Sigmoid colon (tissue), 7 donors: ENCODE measurements at places on chromosomes 12 and 14.

DNA sequence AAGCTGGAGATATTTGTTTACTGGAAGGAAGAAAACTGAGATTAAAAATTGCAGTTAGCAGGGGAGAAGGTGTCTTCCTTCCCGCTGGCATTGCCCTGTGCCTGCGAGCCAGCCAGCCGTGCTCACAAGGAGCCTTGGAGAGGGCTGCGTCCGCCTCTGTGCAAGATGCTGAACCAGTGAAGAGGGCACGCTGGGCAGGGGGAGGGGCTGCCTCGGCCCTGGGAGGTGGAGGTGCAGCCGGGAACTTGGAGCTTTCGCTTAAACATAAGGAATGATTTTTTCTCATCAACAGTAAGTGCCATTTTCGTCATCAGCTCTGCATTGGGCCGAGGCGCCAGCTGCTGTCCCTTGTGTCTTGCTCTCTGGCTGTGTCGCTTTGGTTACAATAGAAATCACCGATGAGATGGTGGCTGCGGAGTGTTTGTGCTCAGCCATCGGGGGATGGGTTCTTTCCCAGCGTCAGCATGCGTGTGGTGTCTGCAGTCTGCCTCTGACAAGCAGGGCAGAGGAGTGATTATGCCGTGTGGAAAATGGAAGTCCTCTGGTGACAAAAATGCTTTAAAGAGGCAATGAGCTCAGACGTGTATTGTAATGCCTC, 97.3 kb downstream of the ESR2 start:
- DNase-seq, result no peak

GRCh38 chr14:95235351-95235750, 78.0 kb upstream of the DICER1 start:
- peak; percentile 56 for DNase-seq

- no peak for DNase-seq
These were observed at the start of gene KRT3 for GRCh38 chr12:52795694-52796428. TSS of gene KRT3 (minus strand) at chr12:52796117. CDS start at chr12:52796042, 75 bp downstream.

GRCh38 chr12:91406920-91407341, 224.3 kb upstream of the DCN start:
- no peak for DNase-seq

DNA sequence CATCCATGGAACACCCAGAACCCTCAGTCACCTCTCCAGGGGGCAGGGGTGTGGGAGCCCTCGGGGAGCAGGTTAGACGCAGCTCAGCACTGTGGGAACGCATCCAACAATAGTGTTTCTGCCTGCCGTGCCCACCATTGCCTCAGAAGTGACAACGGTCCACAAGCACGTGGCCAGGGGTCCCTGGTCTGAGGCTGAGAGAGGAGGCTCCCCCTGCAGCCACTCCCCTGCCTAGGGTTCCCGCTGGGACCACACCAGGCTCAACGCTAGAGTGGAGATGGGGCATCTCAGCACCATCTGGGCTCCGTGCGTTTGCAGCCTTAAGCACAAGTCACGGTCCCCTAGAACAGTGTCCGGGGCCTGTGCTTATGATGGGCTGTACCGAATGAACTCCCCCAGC, 62.7 kb downstream of the TESC start:
- DNase-seq, result peak; percentile 52

- no peak for DNase-seq
These were observed 125.3 kb upstream of the PWP1 start for GRCh38 chr12:107560165-107560898.

- DNase-seq, result no peak
These were observed 1.7 kb downstream of the USP5 start for GRCh38 chr12:6853626-6854025.

DNA sequence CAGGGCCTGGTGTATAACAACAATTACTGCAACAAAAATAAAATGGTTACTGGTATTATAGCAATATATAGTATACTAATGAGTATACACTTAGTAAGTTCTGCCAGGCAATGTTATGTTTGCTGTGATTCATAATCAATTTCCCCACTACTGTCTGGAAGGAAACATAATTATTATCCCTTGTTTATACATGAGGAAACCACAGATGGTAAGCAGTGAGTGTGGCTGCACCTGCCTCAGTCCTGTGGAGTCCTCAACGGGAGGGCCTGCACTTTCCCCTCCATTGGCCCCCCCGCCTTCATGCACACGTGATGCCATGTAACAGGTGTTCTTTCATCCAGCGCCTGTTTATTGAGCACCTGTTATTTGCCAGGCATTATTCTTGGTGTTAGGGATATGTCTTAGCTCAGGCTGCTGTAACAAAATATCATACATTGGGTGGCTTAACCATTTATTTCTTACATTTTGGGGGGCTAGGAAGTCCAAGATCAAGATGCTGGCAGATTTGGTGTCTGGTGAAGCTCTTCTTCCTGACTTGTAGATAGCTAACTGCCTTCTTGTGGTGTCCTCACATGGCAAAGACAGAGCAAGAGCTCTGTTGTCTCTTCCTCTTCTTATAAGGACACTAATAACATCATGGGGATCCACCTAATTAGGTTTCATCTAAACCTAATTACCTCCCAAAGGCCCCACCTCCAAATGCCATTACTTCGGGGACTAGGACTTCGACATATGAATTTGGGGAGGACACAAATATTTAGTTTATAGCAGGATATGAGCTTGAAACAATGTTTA, 59.5 kb upstream of the CHGA start:
- DNase-seq, result no peak

- no peak for DNase-seq
These were observed 128.8 kb downstream of the PAPOLA start for GRCh38 chr14:96631030-96631429.

GRCh38 chr14:57526942-57527341, 33.3 kb upstream of the CCDC198 start:
- no peak for DNase-seq

DNA sequence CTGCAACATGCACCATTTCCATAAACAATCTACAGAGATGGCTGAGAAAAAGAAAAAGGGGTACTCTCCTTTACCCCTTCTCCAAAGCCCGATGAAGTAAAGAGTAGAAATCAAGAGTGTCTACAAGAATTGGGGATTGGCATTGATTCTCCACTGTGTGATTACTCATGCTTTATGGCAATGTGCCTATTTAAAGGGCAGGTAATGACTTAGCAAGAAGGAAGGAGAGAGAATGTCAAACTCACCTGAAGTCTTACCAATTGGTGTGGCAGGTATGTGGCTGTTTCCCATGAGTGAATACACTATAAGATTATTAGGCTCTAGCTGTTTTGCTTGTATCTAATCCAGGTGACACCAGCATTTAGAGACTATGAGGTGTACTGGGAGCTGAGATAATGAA, 275.3 kb downstream of the CCER1 start:
- DNase-seq, result no peak

DNA sequence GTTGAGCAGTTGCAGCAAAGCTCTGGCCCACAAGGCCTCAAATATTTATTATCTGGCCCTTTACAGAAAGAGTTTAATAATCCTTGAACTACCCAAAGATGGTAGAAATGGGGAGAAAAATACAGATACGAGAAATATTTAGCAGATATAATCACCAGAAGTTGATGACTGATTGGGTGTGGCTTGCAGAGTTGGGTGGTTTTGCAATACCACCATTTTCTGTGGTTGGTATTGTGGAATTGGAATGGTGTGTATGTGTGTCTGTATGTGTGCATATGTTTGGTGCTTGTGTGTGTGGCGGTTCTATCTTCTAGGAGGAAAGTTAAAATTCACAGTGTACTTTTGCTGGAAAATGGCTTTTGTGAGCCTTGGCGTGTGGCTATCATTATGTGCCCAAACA, 85.4 kb upstream of the MANSC4 start:
- DNase-seq, result no peak

GRCh38 chr14:86450085-86450484, 920.1 kb downstream of the FLRT2 start:
- DNase-seq, result no peak

DNA sequence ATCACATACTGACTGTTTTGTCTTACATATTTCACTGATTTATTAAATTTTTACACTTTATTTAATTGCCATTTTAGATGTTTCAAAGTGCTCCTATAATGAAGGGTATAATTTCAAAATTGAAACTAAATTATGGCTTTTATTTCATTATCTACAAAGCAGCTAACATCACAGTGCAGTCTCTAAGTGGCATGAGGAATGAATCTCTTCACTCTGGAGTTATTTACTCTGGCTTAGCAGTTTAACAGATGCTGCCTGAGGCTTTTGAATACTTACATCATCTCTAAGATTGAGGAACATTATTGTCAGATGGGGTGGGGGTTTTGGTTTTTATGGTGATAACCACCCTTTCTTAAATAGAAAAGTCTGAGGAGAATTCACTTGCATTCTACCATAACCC, 386.4 kb downstream of the TRHDE start:
- DNase-seq, result no peak

DNA sequence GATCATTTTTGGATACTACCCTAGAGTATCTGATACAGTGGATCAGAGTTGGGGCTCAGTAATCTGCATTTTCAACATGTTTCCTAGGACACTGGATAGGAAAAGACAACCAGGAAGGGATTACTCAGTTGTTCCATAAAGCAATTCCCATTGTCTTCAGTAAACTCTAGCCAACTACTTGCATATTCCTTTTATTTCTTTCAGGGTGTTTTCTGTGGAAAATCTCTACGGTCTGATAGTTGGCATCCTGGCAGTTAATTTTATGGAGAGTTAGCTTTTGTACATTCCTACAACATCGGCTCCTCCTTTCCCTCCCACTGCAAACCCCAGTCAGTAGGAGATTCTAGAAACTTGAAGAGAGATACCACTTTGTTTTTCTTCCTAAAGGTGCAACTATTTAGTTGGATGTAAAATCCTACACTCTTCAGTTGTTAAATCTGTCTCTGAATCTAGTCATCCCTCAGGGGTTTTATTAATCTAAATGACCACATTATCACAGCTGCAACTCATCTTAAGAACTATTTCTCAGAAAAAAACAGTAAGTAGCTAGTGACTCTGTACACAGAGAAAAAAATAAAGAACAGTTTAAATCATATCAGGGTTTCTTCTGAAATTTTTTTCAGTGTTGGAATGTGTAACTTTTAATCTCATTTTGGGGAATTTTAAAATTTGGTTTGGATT, 103.9 kb downstream of the PDE3A start:
- no peak for DNase-seq

DNA sequence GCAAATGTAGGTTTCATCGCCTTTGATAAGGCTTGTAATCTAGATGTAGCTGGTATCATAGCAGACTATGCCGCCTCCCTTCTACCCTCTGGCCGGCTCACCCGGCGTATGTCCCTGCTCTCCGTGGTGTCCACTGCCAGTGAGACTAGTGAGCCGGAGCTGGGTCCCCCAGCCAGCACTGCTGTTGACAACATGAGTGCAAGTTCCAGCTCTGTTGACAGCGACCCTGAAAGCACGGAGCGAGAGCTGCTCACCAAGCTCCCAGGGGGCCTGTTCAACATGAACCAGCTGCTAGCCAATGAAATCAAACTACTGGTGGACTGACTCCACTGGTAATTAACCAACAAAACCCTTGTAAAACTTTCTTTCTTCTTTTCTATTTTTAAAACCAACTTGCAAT, 49.0 kb upstream of the A2ML1 start:
- no peak for DNase-seq

GRCh38 chr14:28375295-28375694, 391.3 kb upstream of the FOXG1 start:
- DNase-seq, result no peak

GRCh38 chr14:97198813-97199212, 401.6 kb downstream of the VRK1 start:
- DNase-seq, result no peak

DNA sequence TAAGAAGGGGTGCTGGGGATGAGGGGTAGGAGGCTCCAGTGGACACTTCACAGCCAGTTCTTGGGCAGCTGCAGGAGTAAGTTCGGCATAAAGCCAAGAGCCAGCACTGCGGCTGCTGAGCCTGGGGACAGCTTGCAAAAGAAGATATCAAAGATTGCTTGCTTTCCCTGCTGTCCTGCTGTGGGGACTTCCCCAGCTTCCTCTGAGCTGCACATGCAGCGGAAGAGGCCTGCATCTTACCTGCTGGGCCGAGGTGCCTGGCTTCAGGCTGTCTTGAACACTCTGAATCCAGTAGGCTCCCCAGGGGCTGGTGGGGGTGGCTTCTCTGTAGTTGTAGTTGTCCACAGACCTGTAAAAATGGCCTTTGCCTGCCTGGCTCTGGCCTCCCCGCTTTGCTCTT, 1.3 kb downstream of the CHGA start:
- DNase-seq, result no peak

DNA sequence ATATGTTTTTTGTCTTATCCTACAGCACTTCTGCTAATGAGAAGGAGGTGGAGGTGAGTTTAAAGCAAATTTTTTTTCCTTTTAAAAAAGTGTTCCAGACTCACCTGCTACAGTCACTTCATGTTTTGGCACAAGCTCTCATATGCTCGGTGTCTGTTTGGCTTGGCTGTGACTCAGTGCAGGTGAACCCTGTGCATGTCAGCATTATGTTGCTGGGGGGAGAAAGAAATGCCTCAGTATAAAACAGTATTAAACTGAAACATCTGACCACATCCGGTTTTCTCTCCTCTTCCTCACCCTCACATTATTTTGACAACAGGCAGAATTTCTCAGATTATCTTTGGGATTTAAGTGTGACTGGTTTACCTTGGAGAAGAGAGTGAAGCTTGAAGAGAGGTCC, 105.2 kb downstream of the DNAI7 start:
- no peak for DNase-seq

DNA sequence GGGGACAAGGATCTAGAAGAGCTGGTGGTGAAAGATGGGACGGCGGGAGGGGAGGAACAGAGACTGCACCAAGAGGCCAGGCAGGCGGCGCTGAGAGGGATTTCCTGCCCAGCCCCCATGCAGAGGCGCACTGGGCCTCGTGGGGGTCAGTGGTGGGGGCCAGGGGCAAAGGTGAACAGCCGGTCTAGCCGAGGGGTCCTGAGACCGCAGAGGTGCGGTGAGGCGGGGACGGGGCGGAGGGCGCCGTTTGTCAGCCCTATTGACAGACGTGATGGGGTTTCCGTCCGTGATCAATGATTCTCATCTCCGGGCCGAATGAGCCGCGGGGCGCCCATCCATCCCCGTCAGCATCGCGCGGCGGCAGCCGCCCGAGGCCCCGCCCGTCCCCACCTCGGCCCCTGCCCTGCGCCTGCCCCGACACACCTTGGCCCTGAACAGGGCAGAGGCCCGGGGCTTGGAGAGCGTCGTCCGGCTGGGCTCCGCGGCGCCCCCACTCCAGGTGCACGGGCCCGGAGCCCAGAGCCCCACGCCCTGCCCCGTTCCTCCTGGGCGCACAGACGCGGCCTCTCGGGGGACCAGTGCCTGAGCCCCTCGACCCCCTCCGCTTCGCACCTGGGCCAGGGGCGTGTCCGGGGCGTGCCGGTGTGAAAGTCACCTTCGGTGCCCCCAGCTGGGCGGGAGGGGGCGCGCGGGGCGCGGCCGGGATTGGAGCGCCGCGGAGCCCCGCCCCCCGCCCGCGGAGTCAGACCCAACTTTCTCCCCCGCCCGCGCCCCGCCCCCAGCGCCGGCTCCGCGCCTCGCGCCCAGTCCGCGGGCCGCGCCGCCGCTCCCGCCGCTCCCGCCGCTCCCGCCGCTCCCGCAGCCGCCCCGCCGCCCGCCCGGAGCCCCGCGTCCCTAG, at the start of gene NXPH4:
Gene NXPH4 (plus strand): TSS at position 781 of the 898 bp plus-strand sequence. CDS start 176 bp downstream, outside the sequence.
- DNase-seq, result no peak

DNA sequence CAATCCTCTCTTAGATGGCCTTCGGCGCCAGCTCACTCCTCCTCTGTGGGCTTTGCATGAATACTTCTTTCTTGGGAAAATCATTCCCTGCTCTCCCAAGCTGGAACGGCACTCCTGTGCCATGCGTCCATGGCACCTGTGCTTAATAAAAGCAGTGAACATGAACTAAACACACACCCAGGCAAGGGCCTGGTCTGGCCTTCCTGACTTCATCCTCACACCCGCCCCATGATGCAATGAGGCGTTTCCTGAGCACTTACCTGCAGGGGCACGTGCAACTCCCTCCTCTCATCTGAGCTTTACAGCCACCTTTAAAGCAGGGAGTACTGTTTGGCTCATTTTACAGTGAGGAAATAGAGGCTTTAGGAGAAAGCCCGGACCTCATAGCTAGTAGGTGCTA, 219.8 kb downstream of the SLC41A2 start:
- no peak for DNase-seq
